HuH-7.5 (cell line): ENCODE measurements at places on chromosomes 16 and 17.

DNA sequence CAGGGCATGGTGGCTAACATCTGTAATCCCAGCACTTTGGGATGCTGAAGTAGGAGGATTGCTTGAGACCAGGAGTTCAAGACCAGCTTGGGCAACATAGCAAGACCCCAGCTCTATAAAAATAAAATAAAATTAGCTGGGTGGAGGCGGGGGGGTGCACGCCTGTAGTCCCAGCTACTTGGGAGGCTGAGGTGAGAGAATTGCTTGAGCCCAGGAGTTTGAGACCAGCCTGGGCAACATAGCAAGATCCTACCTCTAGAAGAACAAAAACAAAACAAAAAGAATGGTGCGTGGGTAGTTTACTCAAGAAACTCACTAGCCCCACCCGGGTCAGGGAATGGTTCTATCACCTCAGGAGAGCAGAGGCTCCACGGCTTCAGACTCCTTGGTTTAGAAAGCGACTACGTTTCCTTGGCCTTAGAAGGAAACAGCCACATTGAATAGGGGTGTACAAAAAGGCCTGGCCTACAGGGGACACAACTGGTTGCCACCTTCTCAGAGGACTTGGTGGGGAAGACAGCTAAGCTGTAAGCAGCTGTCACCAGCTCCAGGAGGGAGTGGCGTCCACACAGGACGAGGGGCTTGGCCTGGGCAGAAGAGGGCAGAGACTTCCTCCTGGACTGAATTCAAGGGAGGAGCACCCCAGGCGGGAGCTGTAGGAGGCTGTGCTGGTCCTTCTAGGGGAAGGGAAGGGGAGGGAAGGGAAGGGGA, 716 bp downstream of the TK1 start:
- no peak for DNase-seq

GRCh38 chr16:84603140-84603816, 14.6 kb downstream of the COTL1 start:
- no peak for DNase-seq

DNA sequence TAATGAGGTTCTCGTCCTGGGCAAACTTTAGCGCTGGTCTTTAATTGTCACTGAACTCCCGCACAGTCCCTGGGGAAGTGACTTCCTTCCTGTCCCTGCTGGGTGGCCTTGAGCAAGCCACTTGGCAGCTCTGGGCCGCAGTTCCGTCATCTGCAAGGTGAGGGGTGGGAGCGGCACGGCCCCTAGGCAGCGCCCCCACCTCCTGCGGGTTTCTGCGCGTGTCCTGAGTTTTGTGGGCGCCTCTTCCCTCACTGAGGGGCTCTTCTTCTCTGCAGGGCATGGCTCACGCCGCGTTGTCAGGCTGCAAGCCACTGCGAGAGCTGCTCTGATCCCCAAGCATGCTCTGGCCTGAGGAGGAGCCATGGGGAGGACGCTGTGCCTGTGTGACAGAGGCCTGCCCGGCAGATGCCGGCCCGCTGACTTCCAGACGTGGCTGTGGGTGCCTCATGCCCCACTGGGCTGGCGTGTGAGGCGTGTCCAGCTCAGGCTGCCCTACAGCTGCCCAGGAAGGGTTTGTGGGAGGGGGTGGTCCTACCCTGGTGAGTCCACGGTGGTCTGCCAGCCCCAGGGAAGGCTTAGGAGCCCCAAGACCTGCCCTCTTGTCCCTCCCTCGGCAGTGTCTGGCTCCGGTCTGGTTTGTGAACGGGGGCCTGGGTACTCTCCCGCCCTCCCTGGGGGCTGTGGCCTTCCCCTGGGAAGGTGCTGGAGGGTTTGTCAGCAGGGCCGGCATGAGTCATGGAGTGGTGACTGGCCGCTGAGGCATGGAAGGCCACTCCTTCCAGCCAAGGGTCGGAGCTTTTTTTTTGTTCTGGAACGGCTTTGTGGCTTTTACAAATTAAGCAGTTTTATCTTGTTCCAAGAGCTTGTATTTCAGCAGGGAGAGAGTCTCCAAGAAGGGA, 182.0 kb downstream of the SEC14L1 start:
- DNase-seq, result peak; percentile 48

DNA sequence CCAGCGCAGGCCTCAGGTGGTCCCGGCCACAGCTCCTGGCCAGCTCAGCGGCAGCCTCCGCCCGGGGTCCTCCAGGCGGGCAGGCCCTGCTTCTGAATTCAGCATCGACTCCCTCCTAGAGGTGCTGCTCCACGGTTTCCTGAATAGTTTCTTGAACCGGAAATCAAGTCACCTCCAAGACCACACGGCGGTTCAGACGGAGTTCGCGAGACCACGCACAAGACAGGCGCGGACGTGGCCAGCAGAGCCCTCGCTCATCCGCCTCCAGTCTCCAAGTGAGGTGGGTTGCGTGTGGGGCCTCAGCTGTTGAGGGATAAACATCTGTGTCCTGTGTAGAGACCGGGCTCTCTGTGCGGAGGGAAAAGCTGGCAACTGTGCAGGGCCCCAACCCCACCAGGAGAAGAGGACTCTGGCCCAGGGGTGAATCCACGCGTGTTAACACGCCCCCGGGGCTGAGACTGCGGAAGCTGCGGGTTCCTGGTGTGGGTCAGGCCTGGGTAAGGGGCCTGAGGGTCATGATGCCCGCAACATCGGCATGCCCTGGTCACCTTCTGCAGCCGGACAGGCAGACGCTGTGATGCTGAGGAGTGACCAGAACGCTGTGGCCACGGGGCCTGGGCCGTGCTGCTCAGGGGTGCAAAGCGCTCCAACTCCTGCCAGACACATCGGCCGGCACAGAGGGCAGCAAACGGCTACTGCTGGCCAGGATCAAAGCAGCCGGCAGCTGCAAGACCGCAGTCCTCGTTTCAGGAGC, 55.0 kb upstream of the METRNL start:
- no peak for DNase-seq

- no peak for DNase-seq
Measured at GRCh38 chr17:13420878-13421277, 180.9 kb downstream of the HS3ST3A1 start.
